NCI-H1092 treated with DMSO at 0.1 percent for 48 hours (cell line): ENCODE measurements at places on chromosomes 3 and 15.

DNA sequence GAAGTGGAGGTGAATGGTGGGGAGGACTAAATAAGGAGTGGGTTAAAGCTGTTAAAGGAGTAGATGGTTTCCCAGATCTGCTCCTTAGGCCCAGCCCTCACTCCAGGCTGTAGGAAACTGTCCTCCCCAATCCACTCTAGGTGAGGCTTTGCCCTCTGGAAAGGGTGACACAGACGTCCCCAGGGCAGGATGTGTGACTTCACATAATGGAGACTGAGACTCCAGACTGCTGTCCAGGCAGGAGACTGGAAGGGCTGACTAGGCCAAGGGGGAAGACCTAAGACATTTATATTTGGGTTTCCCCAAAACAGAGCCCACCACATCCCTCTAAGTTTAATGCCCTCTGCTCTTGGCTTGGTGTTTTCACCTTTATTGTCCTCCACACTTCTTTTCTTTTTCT lies 488.5 kb downstream of the SHQ1 start:
- DNase-seq: no peak

GRCh38 chr3:6862041-6862879 lies 1.3 kb downstream of the GRM7 start:
- no peak for DNase-seq

- no peak for DNase-seq
Measured at GRCh38 chr3:20563251-20563650, 377.2 kb upstream of the SGO1 start.

GRCh38 chr15:60428935-60429334 lies 31.1 kb upstream of the ANXA2 start:
- no peak for DNase-seq

- no peak for DNase-seq
Measured at GRCh38 chr3:157123621-157124020, 36.3 kb downstream of the CCNL1 start.

- no peak for DNase-seq
Measured at GRCh38 chr15:59721411-59721810, 32.3 kb upstream of the BNIP2 start.
